ENCODE measurements at places on chromosomes 5 and 9.
A peak's percentile ranks its signal among the peaks of the same experiment; 100 is the strongest.

DNA sequence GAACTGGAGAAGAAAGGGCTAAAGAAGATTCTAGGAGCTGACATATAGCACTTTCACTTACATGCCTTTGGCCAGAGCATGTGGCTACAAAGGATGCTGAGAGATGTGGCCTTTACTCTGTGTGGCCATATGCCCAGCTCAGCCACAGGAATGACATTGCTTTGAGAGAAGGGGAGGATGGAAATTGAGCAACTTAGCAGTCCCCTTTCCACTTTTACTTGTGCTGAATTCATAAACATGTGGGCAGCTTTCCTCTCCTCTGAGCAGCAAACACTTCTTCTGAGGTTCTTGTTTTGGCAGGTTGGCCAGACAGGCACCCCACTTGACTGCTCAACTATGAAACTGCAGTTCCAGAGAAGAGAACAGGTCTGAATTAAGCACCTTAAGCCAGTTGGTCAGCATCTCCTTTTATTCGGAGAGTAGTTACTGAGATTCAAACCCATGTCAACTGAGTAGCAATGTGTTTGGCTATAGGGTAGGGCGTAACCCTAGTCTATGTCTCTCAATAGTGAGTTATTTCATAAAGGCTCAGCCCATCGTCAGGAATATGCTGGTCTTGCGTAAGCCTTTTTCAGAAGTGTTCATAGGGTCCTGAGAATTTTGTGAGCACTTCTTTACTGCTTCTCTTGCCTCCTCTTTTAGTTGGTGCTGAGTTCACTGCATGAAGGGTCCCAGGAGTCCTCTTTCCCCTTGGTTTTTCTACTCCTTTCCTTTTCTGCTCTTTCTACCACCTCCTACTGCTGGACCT is 134.5 kb downstream of the PALM2AKAP2 start:
- no peak for DNase-seq

- DNase-seq = no peak
Measured at GRCh38 chr9:136974817-136975535, 2.3 kb upstream of the PTGDS start.

GRCh38 chr5:14582797-14583137 is 1.2 kb downstream of the OTULINL start:
- no peak for DNase-seq

DNA sequence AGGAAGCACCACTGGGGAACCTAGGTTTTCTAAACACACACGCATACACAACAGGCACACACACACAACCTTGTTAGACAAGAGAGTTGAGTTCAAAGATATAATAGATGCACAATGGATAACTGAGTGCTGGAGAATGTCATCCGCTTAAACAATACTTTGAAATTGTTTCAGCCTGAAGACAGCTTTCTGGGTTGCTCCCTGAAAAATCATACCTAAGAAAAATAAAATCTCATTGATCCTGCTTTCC is 126.1 kb downstream of the TMEM161B start:
- no peak for DNase-seq

GRCh38 chr9:16191691-16192402 is 639.0 kb downstream of the CCDC171 start:
- peak; percentile 88 for DNase-seq

DNA sequence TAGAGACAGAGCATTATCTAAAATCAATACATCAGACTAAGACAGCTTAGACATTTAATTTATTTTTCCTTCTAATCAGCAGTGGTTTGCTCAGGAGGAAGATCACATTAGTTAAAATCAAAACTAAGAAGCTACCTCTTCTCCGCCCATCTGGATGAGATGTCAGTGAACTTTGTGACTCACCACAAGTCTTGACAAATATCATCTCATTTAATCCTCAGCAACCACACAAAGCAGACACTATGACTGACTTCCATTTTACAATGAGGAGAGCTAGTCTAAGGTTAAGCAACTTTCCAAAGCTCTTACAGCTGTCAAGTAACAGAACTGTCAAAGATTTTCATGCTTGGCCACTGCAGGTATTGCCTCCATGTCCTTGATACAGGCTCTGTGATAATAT is 289.5 kb downstream of the DEPDC1B start:
- DNase-seq = no peak

GRCh38 chr9:115107701-115108100 is 10.3 kb downstream of the TNC start:
- DNase-seq = no peak

GRCh38 chr9:97321691-97322090 is 14.2 kb downstream of the CCDC180 start:
- DNase-seq = no peak

- DNase-seq = no peak
Measured at GRCh38 chr9:70791936-70792335, 329.5 kb downstream of the TRPM3 start.

DNA sequence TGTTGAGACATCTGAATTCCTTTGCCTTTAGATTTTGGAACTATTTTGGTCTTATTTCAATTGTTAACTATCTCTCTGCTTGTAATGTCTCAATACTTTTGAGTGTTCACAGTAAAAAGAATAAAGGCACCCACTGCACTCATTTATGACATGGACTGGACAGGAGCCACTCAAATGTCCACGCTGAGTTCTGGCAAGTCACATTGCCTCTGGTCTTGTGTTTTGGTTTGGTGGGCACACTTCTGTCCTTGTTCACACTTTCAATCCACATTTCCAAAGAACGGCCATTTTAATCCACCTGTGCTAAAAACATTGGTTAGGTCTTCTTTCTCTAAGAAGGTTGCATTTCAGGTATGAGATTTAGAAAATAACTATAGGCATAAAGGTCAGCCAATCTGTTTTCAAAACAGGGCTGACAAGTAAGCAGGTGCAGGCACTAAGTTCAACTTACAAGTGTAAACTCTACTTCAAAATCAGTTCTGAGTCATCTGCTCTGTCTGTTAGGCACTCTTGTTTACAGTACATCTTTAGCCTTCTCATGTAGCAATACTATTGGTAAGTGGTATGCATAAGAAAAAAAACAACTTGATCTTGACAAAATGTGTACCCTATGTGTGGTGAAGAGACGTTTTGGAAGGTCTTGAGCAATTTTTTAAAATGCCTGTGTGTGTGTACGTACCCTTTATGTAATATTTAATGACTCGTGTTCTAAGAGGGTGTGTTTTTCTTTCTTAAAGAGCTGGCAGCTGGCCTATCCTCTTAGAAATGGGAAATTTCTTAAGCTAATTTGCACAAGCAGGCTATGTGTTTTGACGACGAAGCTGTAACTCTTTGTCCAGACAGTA is 31.5 kb upstream of the ZFAND5 start:
- DNase-seq = no peak

- no peak for DNase-seq
Measured at GRCh38 chr9:133368249-133368881, 7.5 kb downstream of the SURF4 start.

DNA sequence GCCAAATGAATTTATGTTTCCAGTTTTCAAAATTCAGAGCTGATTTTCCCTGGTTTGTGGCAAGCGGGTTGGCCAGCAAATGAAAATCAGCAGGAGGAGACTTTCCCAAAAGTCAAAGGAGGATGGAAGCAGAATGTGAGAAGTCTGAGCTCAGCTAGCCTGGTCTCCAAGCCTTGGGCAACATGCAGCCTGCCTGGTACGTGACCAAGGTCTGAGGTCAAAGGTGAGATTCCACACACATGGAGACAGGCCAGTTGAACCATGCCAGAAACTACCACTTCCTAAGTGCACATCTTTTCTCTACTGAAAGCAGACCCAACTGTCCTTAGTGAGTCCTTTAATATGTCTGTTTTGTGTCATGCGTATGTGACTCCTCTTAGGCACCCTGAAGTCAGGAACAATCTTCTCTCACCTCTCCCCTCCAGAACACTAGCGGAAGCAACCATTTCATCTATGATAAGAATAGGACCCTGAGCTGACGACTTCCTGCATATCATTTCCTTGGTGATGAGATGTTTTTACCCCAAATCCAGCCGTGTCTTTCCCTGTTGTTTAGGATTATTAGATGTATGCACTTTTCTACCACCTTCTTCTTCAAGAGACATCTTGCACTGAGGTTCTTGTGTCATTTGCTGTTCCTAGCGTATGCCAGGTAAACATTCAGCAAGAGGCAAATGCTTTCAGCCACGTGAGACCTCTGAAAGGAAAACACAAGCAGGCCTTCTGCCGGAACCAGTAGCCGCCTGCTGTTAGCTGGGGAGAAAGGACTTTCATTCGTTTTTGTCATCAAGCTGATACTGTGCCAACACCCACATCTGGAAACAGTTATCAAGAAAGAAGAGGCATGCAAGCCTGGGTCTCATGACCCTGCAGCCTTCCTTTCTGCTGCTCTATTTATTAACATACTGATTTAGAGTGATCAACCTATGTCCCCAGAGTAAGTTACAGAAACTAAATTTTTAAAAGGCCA is 9.7 kb upstream of the TGFBI start:
- no peak for DNase-seq

- no peak for DNase-seq
Measured at GRCh38 chr5:106862450-106863193, 808.1 kb downstream of the EFNA5 start.

- DNase-seq = no peak
Measured at GRCh38 chr5:16903480-16904300, 32.4 kb downstream of the MYO10 start.

GRCh38 chr5:133781436-133782225 is 169.3 kb upstream of the FSTL4 start:
- no peak for DNase-seq

GRCh38 chr5:53219174-53219573 is 109.6 kb upstream of the MOCS2 start:
- DNase-seq = no peak

DNA sequence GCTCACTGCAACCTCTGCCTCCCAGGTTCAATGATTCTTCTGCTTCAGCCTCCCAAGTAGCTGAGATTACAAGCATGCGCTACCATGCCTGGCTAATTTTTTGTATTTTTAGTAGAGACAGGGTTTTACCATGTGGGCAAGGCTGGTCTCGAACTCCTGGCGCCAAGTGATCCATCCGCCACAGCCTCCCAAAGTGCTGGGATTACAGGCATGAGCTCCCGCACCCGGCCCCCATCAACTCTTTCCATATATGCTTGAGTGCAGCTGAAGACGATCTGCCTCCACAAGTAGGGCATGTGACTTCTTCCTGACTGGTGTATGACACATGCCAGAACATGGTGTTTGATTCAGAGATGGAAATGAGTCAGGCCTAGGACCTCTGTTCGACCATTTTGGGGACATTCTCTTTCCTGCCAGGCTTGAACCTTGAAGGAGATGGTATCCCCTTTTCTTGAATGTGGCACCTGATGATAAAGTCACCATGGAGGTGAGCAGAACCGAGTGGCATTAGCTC is 7.5 kb upstream of the CNOT6 start:
- no peak for DNase-seq

GRCh38 chr9:136939996-136940525 is 4.5 kb downstream of the FBXW5 start:
- no peak for DNase-seq

- DNase-seq = no peak
Measured at GRCh38 chr5:39442991-39443390, 18.2 kb upstream of the DAB2 start.

DNA sequence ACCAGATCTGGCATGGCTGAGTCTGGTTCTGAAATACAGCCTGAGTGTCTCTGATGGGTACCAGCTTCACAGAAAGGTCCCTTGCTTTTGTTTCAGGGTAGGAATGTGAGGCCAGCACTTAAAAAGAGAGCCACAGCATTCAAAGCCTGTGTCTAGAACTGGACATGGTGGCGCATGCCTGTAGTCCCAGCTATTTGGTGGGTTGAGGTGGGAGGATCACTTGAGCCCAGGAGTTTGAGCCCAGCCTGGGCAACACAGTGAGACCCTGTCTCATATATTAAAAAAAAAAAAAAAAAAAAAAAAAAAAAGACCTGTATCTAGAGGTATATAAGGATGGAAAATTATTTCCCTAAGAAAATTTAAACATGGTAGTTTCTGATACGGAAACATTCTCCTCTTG is 202.3 kb downstream of the GAPVD1 start:
- no peak for DNase-seq

All from nephron progenitor cell (in vitro differentiated cells).